Sigmoid colon (tissue), 7 donors: ENCODE measurements at places on chromosomes 2 and 18. TPM values are rescaled to one million over a fixed set of nuclear protein-coding genes. Genes with fewer than 3 reads are reported as not detected.

SGPP2 gene
- total RNA-seq = 1.1 TPM

SEPTIN2 gene
- 284 TPM for total RNA-seq

EPB41L3 gene
- total RNA-seq = 95.8 TPM

DNA sequence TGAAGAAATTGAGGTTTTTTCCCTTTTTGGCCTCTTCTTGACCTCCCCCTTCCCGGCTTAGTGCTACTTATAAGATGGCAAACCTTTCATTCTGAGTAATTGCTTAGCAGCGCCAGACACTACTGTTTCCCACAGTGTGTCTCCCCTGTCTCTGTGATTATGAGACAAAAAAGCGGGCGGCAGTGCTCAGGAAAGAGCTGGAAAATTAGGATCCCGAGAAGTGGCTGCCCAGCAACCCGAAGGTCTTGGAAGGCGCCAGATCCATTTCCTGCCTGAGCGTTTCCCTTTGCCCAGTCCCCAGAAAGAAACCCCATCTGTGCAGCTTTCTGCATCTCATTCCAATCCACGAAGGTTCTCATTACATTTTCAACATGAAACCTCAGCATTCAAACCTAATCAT is 191.9 kb upstream of the APCDD1 start:
- H3K36me3 ChIP-seq = no peaks in the 10 kb centered on the region
- no peak overlapping the region for H3K27ac ChIP-seq
- DNase-seq = no peak
- no peak overlapping the region for H3K4me3 ChIP-seq

- H3K36me3 ChIP-seq = peaks cover 18% of the 10 kb centered on the region
- DNase-seq = no peak
- H3K4me3 ChIP-seq = no peak overlapping the region
Observed at GRCh38 chr2:235045336-235045972, 93.6 kb downstream of the SH3BP4 start.

TUBB8B gene
- total RNA-seq = not detected

DNA sequence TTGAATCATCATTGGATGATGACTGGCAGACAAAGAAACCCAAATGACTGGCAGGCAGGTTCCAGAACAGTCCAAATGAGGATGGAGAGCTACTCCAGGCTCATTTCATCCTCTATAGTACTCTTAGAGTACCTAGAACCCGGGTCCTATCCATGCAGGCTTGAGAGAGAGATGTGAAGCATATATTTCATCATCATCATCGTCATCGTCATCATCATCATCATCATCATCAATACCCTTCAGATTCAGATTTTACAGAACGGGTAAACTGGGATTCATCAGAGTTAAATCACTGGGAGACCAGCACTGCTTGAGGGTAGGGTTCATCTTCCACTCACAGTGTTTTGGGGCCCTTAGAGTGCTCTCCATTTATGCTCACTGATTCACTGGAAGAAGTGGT is 52.3 kb downstream of the PAX8 start:
- no peaks in the 10 kb centered on the region for H3K27me3 ChIP-seq
- no peak for DNase-seq
- no peak overlapping the region for H3K27ac ChIP-seq
- no peak overlapping the region for H3K4me3 ChIP-seq

- H3K36me3 ChIP-seq = no peaks in the 10 kb centered on the region
- peak; percentile 74 for DNase-seq
- peaks cover 11% of the 10 kb centered on the region for H3K4me1 ChIP-seq
- H3K27me3 ChIP-seq = no peaks in the 10 kb centered on the region
Observed at GRCh38 chr2:191245869-191246531, 796 bp downstream of the MYO1B start.

ATP6V1B1 gene
- total RNA-seq = not detected

- no peaks in the 10 kb centered on the region for H3K36me3 ChIP-seq
- no peak overlapping the region for H3K27ac ChIP-seq
- H3K4me3 ChIP-seq = no peak overlapping the region
- DNase-seq = no peak
Observed at GRCh38 chr2:85427300-85427835, 8.9 kb downstream of the SH2D6 start.

GRCh38 chr18:55763298-55763697 is 175.3 kb upstream of the TCF4 start:
- H3K27me3 ChIP-seq = no peaks in the 10 kb centered on the region
- DNase-seq = no peak
- H3K36me3 ChIP-seq = no peaks in the 10 kb centered on the region
- no peaks in the 10 kb centered on the region for H3K4me1 ChIP-seq
- no peak overlapping the region for H3K27ac ChIP-seq

DNA sequence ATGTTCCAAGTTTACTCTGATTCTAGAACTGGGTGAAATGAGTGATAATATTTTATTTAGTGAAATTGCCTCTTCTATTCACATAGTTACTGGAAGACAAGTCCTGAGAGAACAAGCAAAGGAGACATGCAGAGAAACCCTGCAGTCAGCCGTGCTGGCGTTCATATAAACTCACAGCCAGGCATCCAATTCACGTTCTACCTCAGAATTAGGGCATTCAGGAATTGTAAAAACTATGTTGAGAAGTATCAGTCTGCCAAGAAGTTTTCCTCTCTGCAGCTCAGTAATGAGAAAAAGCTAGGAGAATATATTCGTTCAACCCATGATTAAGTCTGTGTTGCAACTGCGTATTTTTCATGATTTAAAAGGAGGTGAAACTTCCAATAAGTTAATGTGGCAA is 156.2 kb upstream of the DSEL start:
- H3K4me3 ChIP-seq = no peak overlapping the region
- no peaks in the 10 kb centered on the region for H3K27me3 ChIP-seq
- no peaks in the 10 kb centered on the region for H3K36me3 ChIP-seq
- DNase-seq = no peak
- H3K4me1 ChIP-seq = no peaks in the 10 kb centered on the region

CNOT11 gene
- total RNA-seq = 21.4 TPM

EGR4 gene
- total RNA-seq = not detected

GRCh38 chr18:43846299-43846698 is 569.0 kb upstream of the SYT4 start:
- DNase-seq = no peak
- H3K36me3 ChIP-seq = no peaks in the 10 kb centered on the region

KIF1A gene
- 9.7 TPM for total RNA-seq

- no peak overlapping the region for H3K4me3 ChIP-seq
- H3K27ac ChIP-seq = no peak overlapping the region
- no peak for DNase-seq
Observed at GRCh38 chr2:2291500-2292260, 39.4 kb downstream of the MYT1L start.

NBEAL1 gene
- total RNA-seq = 27.3 TPM

- no peaks in the 10 kb centered on the region for H3K4me1 ChIP-seq
- no peaks in the 10 kb centered on the region for H3K27me3 ChIP-seq
- H3K36me3 ChIP-seq = no peaks in the 10 kb centered on the region
- H3K27ac ChIP-seq = no peak overlapping the region
Observed at GRCh38 chr2:194319222-194319992, 1337.6 kb upstream of the SLC39A10 start.

FRZB gene
- 14.7 TPM for total RNA-seq

DNA sequence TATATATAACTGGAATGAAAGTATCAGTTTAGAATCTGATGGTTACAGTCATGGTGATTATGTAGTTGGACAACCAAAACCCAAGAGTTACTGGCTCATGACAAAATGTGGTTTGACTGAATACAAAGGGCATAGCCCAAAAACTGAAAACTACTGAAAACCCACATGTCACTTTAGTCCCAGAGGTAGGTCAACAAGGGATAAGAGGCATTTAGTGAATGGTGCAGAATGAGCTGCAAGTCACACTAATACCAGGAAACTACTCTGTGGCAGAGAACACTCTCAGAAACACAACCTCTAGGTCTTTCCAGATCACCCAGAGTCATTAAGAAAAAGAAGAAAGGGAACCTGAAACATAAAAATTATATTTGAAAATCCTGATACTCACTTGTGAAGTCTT is 154.5 kb downstream of the AGPS start:
- peaks cover 6% of the 10 kb centered on the region for H3K4me1 ChIP-seq
- H3K36me3 ChIP-seq = no peaks in the 10 kb centered on the region
- no peak overlapping the region for H3K4me3 ChIP-seq
- H3K27ac ChIP-seq = no peak overlapping the region
- no peak for DNase-seq
